ENCODE measurements at places on chromosomes 6 and 20.
A peak's percentile ranks its signal among the peaks of the same experiment; 100 is the strongest.

DNA sequence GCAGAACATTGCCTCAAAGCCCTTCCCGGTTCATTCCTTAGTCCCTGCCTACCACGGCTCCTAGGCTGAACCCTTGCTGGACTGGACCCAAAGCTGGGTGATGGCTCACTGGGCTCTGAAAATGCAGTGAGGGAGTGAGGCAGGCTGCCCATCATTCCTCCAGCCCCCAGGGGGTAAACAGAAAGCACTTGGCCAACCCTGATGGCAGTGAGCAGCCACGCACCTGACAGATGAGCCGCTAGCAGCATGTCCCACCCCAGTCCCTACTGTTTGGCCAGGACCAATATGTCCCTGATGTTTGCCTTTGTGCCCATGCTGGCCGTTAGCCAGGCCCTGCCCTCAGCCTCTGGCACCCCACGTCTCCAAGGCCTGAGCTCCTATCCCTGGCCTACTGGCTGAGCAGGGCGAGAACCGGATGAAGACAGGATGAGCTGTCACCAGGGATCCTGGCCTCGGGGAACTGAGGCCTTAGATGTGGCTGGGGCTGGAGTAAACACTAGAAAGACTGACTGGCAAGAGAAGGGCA is 19.4 kb upstream of the BAK1 start:
- DNase-seq = no peak

DNA sequence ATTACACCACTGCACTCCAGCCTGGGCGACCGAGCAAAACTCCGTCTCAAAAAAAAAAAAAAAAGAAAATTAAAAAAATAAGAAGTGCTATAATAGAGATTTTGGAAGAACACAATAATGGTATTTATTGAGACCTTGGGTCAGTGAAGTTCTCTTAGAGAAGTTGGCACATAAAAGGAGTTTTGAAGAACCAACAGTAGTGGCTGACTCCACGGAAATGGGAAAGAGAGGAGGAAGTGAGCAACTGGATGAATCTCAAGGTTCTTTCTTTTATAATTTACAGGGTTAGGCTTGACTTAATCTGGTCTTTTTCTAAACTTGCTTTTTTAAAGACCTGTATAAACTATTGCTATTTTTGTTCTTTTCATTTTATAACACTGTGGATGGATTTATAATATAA is 52.8 kb downstream of the TOMM6 start:
- DNase-seq = no peak

GRCh38 chr6:64717281-64717680 is 989.7 kb downstream of the EYS start:
- DNase-seq = no peak

GRCh38 chr6:36839749-36840431 is 646 bp upstream of the CPNE5 start:
- DNase-seq = peak; percentile 11

DNA sequence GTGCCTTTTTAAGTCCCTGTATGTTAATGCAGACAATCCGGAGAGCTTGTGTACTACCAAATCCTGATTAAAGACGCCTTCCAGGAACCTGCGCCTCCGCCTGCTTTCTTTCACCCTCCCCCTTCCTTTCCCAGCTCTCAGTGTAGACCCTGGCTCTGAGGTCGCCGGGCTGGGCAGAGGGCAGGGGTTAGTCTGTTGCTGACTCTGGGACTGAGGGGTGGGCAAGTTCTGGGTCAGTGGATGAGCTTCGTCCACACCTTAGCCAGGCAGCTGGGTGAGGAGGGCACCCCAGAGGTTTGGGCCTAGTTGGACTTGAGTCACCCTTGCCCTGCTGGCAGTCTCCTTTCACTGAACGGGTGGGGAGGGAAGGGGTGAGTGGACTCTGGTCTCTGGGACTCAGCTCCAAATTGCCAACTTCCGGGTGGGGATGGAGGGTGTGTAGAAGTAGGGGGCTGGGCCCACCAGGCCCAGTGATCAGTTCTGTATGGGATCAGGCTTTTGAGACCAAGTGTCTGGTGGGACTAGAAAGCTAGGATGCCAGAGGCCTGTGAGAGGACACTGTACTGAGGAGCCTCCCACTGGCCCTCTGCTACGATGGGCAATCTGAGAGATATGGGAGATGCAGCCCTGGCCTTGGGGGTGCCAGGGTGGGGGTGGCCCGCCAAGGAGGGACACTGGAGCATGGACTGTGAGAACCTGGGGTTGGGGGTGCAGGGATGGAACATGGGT is 21.3 kb upstream of the SLC22A7 start:
- DNase-seq = no peak

DNA sequence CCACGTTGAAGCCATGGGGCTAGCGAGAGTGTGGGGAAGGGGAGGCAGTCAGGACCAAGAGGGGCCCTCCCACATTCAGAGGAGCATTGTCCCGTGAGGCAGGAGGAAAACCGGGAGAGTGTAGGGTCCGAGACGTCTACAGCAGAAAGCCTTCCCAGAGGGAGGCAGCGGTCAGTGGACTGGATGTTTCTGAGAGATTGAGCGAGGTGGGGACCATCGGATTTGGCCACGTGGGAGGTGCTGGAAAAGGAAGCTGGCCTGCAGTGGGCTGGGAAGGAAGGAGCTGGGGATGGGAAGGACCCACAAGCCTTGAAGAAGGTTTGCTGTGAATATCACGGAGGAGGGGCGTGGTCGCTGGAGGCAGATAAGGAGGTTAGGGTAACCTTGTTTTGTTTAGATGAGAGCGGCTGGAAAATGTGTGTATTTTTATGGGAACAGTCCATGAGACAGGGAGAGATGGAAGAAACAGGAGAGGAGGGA is 119.0 kb upstream of the RNF24 start:
- no peak for DNase-seq

DNA sequence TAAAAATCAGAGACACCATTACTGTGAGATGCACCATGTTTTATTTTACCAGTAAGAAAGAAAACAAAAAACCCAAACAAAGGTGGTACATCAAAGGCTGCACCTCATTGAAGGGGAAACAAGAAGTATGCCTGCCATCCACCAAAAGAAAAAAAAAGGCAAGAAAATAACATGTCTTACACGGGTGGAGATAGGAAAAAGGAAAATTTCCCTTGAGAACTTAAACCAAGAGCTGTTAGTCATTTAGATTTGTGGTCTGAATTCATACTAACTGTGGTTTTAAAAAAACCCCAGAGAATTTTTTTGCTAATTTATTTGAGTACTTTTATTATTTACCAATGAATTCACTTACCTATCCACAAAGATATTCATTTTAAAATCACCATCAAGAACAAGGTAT is 144.0 kb downstream of the LRRC1 start:
- no peak for DNase-seq

GRCh38 chr6:76072562-76072961 is at the start of gene IMPG1:
Gene IMPG1 (minus strand): TSS chr6:76072662. CDS start chr6:76072488, 174 bp downstream.
- DNase-seq = no peak

GRCh38 chr20:64063389-64064144 is 569 bp downstream of the TCEA2 start:
- DNase-seq = no peak

DNA sequence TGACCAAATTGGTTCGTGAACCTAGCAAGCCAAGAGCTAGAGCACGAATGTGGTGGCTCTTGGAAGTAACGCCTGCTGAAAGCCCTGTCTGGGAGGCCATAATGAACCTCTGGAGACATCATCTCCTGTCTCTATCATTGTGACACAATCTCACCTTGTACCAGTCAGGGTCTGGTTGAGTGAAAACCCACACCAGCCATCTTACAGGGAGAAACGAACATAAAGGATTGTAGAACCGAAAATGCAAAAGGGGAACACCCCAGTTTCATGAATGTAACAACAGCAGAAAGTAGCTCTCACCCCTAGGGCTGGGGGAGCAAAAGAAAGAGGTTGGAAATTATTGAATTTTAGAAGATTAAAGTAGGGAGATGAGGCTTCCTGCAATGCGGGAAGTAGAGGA is 50.9 kb upstream of the TAB2 start:
- DNase-seq = peak; percentile 34

GRCh38 chr20:59193325-59193724 is 29.7 kb downstream of the ZNF831 start:
- no peak for DNase-seq

DNA sequence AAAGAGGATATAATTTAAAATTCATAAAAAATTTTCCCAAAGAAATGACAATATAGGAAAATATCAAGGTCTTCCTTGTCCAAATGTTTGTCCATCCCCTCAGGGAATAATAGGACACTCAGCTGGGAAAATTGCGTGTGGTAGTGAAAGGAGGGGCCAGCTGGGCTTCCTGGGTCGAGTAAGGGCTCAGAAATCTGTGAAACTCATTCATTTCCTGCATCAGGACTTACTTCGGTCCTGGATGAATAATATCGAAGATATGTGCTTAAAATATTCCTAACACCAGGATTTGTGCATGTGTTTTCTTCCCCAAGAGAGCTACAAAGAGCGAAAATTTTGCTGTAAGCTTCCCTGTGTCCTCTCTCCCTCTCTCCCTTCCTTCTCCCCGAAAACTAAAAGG is 118.2 kb upstream of the GJE1 start:
- no peak for DNase-seq

DNA sequence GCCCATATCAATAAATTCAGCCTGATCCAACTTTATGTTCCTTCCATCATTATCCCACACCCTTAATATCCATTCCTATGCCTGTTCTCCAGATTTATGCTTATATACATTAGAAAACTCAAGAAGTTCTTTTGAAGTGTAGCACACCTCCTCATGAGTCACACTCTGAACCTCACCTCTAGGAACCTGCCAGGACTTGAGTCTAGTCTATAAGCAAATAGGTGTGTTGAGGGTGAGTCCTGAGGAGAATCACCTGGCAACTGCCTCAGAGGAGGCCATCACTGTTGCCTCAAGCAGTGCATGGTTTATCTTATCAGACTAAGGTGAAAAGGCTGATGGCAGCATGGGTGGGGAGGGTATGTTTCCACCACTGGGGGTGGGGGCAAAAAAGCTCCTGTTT is 496.7 kb downstream of the C6orf118 start:
- DNase-seq = no peak

- DNase-seq = peak; percentile 64
Observed at GRCh38 chr6:145887969-145888368, 73.4 kb upstream of the FBXO30 start.

- DNase-seq = no peak
Observed at GRCh38 chr6:149861603-149862423, 2.3 kb downstream of the LRP11 start.

GRCh38 chr6:156954191-156954590 is 177.0 kb downstream of the ARID1B start:
- no peak for DNase-seq

- no peak for DNase-seq
Observed at GRCh38 chr6:147397306-147397705, 111.2 kb upstream of the SAMD5 start.

DNA sequence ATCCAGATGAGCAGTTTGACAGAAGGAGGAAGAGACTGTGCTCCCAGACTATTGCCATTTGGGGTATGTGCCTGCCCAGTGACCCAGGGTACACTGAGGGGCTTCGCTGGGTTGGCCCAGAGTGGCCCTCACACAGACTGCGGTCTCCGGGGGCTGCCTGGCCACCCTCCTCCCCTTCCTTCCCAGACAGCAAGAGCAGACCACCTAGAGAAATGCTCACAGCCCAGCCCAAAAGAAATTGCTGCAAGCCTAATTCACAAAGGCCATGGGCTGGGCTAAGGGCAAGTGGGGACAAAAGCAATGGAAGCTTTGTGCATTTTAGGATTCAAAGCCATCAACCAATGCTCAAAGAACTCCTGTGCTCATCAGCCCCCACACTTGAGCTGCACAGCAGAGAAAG is 277.6 kb downstream of the CDC5L start:
- DNase-seq = no peak

- no peak for DNase-seq
Observed at GRCh38 chr20:64183313-64183712, 19.1 kb downstream of the MYT1 start.
